ENCODE measurements at places on chromosomes 6 and 20.

GRCh38 chr6:156875062-156875461 is 97.9 kb downstream of the ARID1B start:
- DNase-seq = no peak

- no peak for DNase-seq
Observed at GRCh38 chr6:53744321-53744720, 50.5 kb upstream of the LRRC1 start.

- no peak for DNase-seq
Observed at GRCh38 chr6:11111769-11112437, 378 bp upstream of the ERVFRD-1 start.

DNA sequence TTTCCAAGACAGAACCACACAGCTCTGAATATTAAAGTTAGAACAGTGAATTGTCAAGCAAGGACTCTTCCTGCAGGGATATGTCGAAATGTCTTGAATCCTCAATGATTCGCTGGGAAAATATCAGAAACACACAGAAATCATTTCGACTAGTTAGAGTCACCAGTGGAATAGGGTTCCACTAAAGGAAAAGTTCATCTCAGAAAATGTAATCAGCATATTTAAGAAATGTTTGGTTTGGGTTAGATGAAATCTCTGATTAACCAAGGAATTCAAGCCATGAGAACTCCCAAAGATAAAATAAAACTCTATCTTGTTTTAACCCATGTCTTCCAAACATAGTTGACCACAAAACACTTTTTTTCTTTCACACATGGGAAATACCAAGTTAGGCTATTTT is 621.0 kb upstream of the NRSN1 start:
- no peak for DNase-seq

DNA sequence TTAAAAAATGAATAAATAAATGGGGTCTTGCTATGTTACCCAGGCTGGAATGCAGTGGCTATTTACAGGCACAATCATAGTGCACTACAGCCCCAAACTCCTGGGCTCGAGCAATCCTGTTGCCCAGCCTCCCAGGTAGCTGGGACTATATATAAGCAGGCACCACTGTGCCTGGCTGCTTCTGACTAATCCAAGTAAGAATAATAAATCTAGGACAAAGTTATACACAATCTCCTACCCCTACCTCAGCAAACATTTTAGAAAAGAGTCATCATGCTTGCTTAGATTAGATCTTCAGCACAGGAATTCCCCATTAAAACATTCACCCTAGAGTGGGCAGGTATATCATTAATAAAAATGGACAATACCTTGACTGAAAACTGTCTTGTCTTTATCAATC is 124.6 kb downstream of the REV3L start:
- no peak for DNase-seq

DNA sequence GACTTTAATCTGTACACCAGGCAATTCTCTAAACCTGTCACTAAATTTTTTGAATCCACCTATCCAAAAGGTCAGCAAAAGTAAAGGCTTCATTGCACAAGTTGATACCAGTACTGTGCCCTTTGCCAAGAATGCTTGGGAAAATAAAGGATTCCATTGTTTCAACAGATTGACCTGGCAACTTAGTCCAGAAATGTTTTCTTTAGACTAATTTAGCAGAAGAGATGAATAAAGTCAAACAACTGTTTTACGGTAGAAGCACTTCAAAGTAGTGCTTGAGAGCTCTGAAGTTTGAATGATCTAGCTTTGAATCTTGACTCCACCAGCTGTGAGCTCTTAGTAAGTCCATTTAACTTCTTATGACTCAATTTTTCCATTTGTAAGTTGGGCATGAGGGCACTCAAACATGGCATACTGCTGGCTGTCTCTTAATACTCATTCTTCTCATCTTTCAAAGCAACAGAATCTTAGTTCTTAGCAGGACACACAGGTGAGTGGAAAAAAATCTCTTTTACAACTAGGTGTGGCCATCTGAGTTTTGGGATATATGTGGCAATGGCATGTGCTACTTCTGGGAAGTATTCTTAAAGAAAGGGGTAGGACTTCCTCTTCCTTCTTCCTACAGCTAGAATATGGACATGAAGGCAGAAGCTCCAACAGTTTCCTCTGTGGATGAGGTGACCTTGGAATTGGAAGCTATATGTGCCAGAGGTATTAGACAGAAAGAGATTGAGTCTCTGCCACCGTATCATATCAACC is 55.9 kb upstream of the LOC128125822 start:
- no peak for DNase-seq

- no peak for DNase-seq
Observed at GRCh38 chr6:112249489-112249888, 4.9 kb downstream of the LAMA4 start.

- DNase-seq = no peak
Observed at GRCh38 chr6:56378507-56378906, 131.1 kb upstream of the COL21A1 start.

- no peak for DNase-seq
Observed at GRCh38 chr20:776165-776564, 7.9 kb upstream of the SLC52A3 start.

DNA sequence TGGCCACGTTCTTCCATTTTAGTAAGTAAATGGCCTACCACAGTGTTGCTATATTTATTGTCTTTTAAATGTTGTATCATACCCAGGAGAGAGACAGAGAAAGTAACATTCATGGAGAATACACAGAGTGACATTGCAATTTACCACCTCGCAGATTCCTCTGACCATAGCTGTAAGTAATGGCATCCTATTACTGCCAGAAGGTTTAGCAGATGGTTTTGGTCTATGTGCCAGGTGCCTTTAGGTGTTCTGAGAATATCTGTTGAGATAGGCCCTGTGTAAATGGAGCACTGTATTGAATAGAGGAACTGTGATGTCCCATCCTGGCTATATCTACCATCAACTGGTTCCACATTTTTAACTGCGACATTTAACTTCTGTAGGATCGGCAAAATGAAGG is 559.6 kb downstream of the KIF16B start:
- DNase-seq = no peak

DNA sequence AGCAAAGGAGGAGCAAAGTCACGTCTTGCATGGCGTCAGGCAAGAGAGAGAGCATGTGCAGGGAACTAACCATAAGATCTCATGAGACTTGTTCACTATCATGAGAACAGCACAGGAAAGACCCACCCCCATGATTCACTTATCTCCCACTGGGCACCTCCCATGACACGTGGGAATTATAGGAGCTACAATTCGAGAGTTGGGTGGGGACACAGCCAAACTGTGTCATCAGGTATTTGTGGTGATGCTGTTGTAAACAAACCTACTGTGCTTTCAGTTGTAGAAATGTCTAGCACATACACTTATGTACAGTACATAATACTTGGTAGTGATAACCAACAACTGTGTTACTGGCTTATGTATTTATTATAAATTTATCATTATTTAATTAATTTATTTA is 128.3 kb downstream of the UTRN start:
- no peak for DNase-seq

GRCh38 chr6:51992876-51993275 is 94.5 kb downstream of the PKHD1 start:
- DNase-seq = no peak

DNA sequence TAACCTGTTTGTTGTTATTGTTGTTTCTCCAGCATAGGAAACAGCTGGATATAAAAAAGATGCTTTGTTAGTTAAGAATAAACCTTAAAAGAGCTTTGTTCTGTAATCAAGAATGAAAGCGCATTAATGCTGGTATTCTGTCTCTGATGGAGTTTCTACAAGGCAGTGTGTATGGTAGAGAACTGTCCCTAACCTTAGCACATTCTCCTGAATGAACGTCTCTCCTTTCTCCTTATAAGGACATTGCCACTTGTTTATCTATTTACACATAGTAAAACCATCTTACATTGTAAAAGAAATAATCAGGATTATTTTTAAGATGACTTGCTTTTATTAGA is 33.8 kb upstream of the LCA5 start:
- no peak for DNase-seq

DNA sequence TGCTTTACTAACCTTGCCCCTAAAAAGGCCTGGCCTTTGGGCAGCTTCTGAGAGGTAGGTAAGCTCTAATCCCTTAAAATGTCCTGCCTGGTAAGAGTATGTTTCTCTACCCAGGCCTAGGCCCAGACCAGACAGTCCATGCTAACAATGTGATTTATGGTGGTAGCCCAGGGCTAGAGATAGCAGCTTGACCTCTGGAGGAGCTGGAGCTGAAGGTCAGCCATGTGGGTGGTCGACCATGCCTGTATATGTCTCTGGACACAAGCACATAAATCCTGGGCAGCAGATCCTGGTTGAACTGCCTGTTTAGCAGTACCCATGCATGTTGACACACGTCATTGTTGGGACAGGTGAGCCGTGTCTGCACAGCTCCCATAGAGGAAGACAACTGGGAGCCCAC is 62.1 kb upstream of the PHACTR1 start:
- no peak for DNase-seq

DNA sequence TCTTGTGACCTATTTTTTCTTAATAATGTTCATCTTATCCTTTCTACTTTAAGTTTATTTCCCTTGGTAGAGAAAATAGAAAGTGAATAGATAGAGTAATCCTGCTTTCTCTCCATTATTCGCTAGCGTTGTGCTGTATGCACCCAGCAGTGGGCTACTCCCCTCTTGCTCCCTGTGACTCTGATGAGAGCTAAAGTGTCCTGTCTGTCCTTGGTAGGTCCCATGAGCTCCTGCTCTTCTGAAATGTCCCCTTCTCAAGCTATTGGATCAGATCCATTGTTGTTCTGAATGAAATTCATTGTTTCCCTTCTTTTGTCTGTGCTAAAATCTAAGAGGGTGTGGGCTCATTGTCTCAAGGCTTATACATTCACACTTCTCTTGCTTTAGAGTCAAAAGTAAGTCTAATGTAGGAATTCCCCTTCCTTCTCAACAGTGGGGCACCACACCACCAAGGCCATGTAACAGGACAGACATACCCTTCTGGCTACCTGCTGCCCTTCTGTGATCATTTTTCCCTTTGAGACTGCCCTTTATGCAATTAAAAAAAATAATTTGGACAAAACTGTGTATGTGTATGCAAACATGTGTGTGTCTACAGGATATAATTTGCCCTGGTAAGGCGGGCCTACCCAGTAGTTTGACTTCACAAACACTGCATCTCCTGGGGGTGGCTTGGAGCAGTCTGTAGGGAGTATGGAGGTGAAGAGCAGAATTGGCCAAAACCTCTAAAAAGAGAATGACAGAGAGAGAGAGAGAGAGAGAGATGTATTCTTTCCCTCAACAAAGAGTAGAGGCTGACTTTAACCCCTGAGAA is 167.0 kb upstream of the MYLIP start:
- no peak for DNase-seq

DNA sequence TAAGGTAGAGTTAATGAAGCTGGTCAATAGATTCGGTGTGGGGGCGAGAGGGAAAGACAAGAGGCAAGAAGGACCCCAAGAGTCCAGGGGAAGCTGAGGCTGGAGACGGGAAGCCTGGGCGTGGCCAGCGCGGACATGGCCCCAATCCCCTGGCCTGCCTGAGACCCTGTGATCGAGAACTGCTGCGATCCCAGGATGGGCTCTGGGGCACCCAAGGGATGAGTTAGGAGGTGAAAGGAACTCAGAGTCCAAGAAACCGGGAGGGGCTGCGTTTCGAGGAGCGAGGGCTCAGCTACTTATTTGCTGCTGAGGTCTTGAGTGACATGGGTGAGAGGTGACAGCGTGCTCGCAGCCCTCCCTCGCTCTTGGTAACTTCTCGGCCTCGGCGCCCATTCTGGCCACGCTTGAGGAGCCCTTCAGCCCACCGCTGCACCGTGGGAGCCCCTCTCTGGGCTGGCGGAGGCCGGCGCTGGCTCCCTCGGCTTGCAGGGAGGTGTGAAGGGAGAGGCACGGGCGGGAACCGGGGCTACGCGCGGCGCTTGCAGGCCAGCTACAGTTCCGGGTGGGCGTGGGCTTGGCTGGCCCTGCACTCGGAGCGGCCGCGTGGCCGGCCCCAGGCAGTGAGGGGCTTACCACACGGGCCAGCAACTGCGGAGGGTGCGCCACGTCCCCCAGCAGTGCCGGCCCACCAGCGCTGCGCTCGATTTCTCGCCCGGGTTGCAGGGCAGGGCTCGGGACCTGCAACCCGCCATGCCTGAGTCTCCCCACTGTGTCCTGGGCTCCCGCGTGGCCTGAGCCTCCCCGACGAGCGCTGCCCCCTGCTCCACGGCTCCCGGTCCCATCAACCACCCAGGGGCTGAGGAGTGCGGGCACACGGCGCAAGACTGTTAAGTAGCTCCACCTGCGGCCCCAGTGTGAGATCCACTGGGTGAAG is 58.2 kb downstream of the IRF4 start:
- no peak for DNase-seq

DNA sequence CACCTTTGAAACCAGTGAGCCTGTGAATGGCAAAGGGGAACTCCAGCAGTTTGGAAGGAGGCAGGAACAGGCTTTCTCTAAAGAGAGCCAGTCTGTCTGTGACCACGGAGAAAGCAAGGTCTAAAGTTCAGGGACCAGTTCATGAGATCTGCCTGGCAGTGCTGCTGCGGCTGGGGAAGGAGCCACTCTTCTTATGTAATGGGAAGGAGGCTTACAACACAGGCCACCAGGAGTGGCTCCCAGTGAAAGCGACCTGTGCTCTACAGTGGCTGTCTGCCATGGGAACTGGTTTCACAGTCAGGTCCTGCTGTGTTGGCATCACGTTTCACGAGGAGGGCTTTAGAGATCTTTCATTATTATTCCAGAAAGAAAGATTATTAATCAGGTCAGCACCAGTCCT is 291.9 kb upstream of the PRDM1 start:
- DNase-seq = no peak

GRCh38 chr20:22502731-22503191 is 81.6 kb downstream of the FOXA2 start:
- DNase-seq = no peak

- no peak for DNase-seq
Observed at GRCh38 chr6:166726201-166726600, 99.2 kb upstream of the RPS6KA2 start.

- DNase-seq = no peak
Observed at GRCh38 chr20:63119121-63119962, 96.6 kb downstream of the YTHDF1 start.

DNA sequence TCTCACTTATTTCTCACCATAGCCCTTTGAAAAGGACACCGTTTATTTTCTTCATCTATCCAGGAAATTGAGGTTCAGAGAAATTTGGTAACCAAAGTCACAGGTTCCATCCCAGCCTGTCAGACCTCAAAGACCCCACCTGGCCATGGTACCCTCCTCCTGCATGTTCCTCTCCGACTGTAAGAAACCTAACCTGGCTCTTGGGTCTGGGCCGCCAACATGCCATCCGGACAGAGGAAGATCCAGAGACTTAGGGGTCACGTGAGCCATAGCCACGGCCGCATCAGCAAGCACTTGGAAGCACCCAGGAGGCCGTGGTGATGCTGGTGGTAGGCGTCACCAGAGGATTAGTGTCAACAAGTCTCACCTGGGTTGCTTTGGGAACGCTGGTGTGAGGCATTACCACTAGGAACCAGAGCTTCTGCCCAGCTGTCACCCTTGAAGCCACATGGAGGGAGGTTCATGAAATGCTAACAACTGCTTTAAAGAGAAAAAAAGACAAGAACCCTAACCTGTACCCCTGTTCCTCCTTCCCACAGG is 177.1 kb downstream of the EYA2 start:
- no peak for DNase-seq

GRCh38 chr6:11978169-11978987 is 33.7 kb upstream of the HIVEP1 start:
- DNase-seq = no peak

GRCh38 chr6:147000545-147001488 is 203.4 kb upstream of the STXBP5 start:
- DNase-seq = no peak

- DNase-seq = no peak
Observed at GRCh38 chr20:56722042-56722441, 92.9 kb downstream of the TFAP2C start.

- no peak for DNase-seq
Observed at GRCh38 chr6:78552435-78552834, 314.9 kb upstream of the IRAK1BP1 start.

GRCh38 chr6:130775411-130776012 is 51.7 kb upstream of the SMLR1 start:
- peak; percentile 58 for DNase-seq

Data from NCI-H524 (cell line).